ENCODE measurements at places on chromosomes 11 and 22.
A peak's percentile ranks its signal among the peaks of the same experiment; 100 is the strongest.

DNA sequence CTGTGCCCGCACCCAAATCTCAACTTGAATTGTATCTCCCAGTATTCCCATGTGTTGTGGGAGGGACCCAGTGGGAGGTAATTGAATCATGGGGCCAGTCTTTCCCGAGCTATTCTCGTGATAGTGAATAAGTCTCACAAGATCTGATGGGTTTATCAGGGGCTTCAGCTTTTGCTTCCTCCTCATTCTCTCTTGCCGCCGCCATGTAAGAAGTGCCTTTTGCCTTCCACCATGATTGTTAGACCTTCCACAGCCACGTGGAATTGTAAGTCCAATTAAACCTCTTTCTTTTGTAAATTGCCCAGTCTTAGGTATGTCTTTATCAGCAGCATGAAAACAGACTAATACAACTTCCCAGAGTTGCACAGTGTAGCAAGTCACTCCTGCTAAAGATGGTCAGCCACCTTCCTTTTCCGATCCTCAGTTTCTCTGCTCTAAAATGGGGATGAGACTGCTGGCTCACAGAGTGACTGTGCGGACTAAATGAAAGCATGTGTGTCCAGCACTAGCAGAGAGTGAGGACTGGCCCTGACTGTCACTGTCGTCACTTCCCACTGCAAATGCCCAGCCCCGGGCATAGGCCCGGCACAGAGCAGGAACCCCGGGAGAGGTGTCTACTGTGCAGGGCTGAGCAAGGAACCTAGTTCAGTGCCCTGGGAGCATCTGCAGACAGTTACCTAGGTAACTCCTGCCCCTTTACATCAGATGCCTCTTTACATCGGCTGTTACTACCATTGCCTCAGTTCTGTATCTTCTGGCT, 9.5 kb downstream of the TSKU start:
- no peak for DNase-seq

GRCh38 chr22:44924710-44925109, 85.1 kb downstream of the PHF21B start:
- no peak for DNase-seq

- no peak for DNase-seq
These were observed 12.3 kb downstream of the MYO7A start for GRCh38 chr11:77140231-77140851.

DNA sequence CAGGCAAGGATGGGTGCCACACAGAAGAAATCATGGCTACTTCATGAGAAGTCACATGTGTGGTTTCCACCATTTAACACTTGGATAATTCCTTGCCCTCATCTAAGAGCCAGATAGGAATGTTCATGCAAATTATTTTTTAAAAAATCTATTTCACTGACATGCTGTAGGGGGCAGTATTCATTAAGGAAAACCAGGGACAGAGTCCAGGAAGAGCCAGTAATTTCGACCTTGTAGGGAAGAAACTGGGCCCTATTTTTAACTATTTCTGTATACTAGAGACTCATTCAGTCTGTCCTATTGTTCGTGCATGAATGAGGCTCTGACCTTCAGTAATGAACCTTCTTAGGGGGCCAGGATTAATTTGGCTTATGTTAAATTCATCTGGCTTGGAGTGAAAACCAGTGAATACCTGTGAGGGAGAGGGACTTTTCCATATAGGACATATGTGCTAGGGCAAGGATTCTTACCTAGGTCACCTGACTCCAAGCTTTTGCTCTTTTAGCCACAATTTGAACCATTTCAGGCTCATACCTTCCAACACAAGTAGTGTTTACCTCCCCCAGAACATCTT, 192.7 kb downstream of the NAV2 start:
- no peak for DNase-seq

GRCh38 chr11:2094354-2095197, 44.6 kb downstream of the IGF2 start:
- no peak for DNase-seq

GRCh38 chr22:50469377-50470305, 5.2 kb downstream of the SBF1 start:
- peak; percentile 100 for DNase-seq

GRCh38 chr22:29270475-29271271, 2.6 kb downstream of the EWSR1 start:
- DNase-seq: no peak

Measured in T-helper 2 cell (primary cell).